Purkinje cell (primary cell): ENCODE measurements at places on chromosomes 7 and 10. TPM values are rescaled to one million over a fixed set of nuclear protein-coding genes. Genes with fewer than 3 reads are reported as not detected.

Gene VWA2
- polyA plus RNA-seq: not detected in 2 replicates

Gene SLC18A3
- not detected in 2 replicates for polyA plus RNA-seq

Gene DGKB
- 57.1 and 65.8 TPM in 2 replicates for polyA plus RNA-seq

Gene CHST15
- 27.7 and 38.8 TPM in 2 replicates for polyA plus RNA-seq

Gene ABHD11
- polyA plus RNA-seq: 3.1 and 6.1 TPM in 2 replicates

Gene LIPF
- polyA plus RNA-seq: not detected in 2 replicates

Gene BBS9
- 7.3 and 9.2 TPM in 2 replicates for polyA plus RNA-seq

Gene GALNT17
- 32.0 and 35.7 TPM in 2 replicates for polyA plus RNA-seq

Gene CPXM2
- 0.48 TPM in 1 of 2 replicates, not detected in the other for polyA plus RNA-seq

Gene SH2D4B
- 0.21 TPM in 1 of 2 replicates, not detected in the other for polyA plus RNA-seq

Gene PARP12
- not detected in 2 replicates for polyA plus RNA-seq

Gene LRIT1
- polyA plus RNA-seq: not detected in 2 replicates

Gene KIF20B
- polyA plus RNA-seq: 2.4 and 3.4 TPM in 2 replicates

Gene NPC1L1
- polyA plus RNA-seq: not detected in 2 replicates
